Common myeloid progenitor, CD34-positive (primary cell): ENCODE measurements at places on chromosomes 2 and 18.
A peak's percentile ranks its signal among the peaks of the same experiment; 100 is the strongest.

DNA sequence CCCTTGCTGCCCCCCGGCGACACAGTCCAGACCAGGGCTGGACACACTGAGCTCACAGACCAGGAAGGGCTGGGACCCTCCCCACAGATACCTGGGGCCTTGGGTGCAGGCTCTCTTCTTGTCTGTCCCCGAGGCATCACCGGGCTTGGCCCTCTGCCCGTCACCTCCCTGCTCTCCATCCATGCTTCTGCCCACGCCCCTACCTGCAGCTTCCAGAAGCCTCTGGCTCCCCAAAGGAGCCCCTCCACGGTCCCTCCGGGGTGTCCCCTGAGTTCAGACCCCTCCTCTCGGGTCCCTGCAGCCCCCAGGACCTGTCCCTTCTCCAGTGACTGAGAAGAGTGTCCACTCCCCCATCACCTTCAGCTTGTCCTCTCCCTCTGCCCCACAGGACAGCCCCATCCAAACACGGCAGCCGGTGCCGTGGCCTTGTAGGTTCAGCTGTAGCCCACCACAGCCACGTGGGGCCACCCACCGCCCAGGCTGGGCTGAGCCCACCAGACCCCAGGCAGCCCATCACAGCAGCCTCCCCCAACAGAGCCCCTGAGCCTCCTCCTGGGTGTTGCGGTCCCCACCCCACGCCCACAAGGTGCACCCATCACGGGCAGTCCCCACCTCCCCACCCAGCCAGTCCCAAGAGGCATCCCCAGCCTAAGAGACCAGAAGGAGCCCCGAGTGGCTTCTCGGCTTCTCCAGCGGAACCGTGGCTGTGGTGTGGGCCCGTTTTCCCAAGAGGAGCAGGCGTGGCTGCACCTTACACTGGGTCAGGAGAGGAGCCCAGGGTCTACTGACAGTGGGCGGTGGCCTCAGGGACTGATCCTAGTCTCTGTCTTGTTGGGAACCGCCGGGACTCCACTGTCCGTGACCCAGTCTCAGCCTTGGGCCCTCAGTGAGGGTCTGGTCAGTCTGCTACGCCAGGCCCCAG lies 53.1 kb downstream of the RAMP1 start:
- DNase-seq = no peak

GRCh38 chr2:100427627-100428258 lies 10.3 kb upstream of the CHST10 start:
- peak; percentile 67 for DNase-seq

- DNase-seq = no peak
These were observed 83.0 kb downstream of the TGOLN2 start for GRCh38 chr2:85244828-85245227.

DNA sequence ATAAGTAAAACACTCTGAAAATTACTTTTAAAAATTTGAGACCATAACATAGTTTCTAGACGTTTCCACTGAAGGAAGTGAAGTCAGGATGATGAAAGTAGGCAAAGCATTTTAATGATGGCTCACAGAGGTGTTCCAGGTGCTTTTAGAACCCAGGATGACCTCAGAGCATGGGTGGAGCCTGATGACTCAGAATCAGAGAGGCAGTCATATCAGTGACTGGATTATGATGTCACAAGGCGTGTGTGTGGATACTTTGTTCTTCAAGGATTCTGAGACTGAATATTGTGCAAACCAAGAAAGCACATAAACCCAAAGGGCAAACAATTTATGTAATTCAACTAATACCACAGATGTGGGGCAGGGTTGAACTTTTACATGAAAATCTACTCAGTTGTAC lies 208.0 kb upstream of the FBXO11 start:
- peak; percentile 29 for DNase-seq

- peak; percentile 74 for DNase-seq
These were observed 5.5 kb downstream of the SALL3 start for GRCh38 chr18:78984941-78985784.

- no peak for DNase-seq
These were observed 110.2 kb upstream of the CCDC68 start for GRCh38 chr18:55069497-55069896.

DNA sequence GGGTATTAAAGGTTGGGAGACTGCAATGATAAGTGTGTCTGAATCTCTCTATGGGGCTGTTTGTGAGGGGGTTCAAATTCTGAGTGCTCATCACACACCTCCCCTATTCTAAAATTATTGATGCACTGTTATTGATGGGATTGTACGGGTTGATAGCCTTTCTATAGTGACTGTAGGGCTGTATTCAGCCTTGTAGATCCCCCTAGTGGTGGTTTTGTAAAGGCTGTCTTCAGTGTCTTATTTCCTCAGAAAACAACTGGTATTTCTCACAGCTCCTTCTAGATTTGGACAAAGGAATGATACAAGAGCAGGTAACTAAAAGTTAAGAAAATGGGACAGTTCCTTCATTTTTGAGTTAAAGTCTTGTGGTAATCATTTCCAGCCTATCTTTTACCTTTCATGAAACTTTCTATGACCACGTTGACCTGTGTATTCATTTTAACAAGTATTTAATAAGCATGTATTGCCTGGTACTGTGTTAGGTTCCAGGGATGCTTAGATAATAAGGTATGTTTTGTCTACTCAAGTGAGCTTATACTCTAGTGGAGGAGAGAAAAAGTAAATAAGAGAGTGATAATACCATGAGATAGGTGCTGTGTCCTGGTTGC lies 21.2 kb downstream of the SMAD4 start:
- DNase-seq = peak; percentile 71

- peak; percentile 66 for DNase-seq
These were observed 67.2 kb downstream of the CUL3 start for GRCh38 chr2:224517963-224518362.

DNA sequence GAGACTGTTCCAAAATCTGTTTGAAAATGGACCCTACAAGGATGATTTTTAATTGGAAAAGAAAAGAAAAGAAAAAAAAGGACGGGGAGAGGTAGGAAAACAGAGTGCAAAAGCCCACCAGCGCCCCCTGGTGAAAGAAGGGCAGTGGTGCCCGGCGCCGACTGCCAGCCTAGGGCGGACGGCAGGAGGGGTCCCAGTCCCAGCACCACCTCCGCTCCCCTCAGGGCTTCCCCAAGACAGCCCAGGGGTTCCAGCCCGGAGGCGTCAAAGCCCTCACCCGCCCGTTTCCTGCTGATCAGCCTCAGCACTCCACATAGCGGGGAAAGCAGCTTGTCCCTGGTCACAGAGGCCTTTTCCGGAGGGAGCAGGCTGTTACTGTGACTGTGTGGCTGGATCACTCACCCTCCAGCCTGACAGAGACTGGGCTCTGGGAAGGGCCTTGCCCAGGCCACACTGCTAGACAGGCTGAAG lies 213.9 kb downstream of the TFCP2L1 start:
- DNase-seq = peak; percentile 37

GRCh38 chr18:9988665-9989064 lies 74.8 kb downstream of the VAPA start:
- no peak for DNase-seq

DNA sequence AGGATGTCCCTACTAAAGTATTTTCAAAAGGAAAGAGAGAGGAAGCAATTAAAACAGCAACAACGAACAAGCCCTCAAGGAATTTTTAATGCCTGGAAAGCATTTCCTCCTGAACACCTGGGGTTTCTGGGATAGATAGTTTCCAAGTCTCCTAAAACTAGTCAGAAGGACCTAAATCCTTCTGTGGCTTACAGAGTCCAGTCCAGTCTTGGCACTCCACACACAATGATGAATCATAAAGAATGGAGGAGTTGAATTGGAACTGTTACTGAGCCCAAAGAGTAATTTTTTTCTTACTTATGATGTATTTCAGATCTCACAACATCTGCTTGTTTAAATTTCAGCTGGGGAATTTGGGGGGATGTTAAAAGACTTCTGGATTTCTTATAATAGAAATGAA lies 144.6 kb upstream of the SETBP1 start:
- no peak for DNase-seq

- no peak for DNase-seq
These were observed 112.2 kb upstream of the NT5C1B start for GRCh38 chr2:18701546-18701945.
